ENCODE measurements at places on chromosomes 12 and 14.

DNA sequence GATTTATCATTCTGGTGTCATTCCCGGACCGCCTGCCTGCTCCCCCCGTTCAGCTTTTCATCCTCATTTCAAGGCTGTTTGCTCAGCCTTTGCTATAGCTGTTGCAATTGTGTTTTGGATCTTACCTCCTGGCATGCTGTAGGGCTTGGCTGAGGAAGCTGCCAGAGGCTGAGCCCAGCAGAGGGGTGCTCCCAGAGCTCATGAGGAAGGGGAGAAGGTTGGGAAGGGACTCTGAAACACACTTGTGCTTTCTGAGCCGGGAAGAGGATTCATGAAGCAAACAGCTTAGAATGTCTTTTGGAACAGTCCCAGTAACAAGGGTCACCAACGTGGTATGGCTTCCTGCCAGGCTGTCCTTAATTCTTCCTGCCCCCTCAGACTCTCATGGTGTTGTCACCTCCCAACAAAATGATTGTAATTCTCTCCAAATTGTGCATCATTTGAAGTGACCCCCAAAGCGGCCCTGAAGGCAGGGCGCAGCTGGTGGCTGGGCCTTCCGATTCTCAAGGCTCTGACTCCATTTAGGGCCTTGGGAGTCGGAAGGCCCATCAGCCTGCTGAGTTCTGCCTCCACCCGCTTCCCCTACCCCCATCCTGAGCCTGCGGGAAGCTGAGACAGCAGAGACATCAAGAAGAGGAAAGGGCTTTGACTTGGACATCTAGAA lies 111.9 kb upstream of the ARHGAP5 start:
- no peak for DNase-seq

GRCh38 chr14:93747102-93747501 lies 41.2 kb downstream of the PRIMA1 start:
- DNase-seq = no peak

- DNase-seq = no peak
These were observed 903 bp downstream of the BRF1 start for GRCh38 chr14:105299654-105300541.

DNA sequence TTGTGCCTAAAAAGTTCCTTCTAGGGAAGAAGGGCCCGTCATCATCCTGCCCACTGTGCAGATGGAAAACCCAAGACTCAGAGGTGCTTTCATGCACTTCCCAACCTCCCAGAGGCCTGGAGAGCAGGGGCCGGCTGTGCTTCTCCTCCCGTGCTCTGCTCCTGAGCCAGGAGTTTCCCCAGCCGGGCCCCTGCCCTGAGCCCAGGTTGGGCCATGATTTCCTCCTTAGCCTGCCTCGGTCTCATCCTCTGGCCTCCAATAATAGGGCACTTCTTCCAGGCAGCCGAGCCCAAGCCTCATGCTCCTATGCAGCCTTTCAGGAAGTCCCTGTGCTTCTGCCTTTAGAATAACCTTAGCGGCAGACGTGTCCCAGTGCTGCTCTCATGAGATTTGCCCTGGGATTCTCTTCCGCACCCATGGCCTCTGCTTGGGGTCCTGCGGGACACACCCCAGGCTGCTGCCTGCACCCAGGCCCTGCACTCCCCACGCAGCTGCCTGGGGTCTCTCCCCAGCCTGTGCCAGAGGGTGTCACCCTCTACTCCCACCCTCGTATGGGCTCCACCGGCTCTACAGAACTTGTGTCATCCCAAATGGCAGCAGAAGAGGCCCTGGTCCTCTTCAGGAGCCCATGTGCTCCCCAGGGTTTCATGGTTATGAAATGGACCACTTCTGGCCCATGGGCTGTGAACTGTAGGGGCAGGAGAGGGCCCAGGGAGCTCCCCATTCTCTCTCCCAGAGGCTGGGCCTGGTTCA lies 359.3 kb downstream of the ADGRD1 start:
- DNase-seq = no peak

GRCh38 chr14:39322807-39323206 lies 89.1 kb downstream of the MIA2 start:
- DNase-seq = no peak

- DNase-seq = no peak
These were observed 500.4 kb downstream of the GALC start for GRCh38 chr14:87492561-87492960.

GRCh38 chr12:124216966-124217365 lies 77.9 kb upstream of the RFLNA start:
- DNase-seq = no peak

GRCh38 chr14:105060751-105061427 lies 4.3 kb downstream of the GPR132 start:
- no peak for DNase-seq

GRCh38 chr14:76237349-76237990 lies 85.7 kb downstream of the GPATCH2L start:
- DNase-seq = no peak

DNA sequence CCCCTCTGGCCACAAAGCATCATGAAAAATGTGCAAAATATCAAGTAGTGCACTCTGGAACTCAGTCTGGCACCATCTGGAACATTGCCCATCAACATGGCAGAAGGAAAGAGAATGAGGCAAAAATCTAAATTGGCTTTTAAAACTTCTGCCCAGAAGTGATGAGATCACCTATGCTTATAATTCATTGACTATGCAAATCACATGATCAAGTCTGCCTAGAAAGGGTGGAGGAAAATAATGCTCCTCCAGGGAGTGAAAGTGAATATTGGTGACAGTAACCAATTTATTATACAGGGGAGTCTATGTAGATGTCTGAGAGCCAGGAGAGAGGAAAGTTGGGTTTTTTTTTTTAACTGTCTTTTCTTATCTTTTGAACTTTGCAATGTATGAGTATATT lies 73.3 kb upstream of the HIF1A start:
- no peak for DNase-seq

DNA sequence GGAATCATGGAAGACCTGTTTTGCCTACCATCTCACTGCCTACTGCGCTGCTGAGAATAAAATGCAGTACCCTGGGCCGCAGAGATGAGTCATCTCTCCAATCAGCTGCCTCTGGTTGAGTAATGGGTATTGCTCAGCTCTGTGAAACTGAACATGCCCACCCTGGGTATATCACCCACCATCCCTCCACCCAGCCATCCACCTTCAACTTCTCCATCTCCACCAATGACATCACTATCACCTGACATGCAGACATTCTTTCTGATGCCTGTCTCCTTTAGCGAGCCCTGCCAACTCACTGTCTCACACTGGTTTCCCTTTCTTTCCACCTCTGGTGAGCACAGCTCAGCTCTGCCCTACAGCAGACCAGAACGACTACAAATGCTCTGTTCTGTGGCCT lies 33.6 kb downstream of the E2F7 start:
- no peak for DNase-seq

Measured in GM04504 (cell line).